ENCODE measurements at places on chromosomes 16 and 17.

- DNase-seq, result peak; percentile 79
Observed at GRCh38 chr17:17435323-17435722, 41.5 kb upstream of the MED9 start.

GRCh38 chr16:70685938-70686375, at the start of gene MTSS2:
TSS of gene MTSS2 (minus strand) at chr16:70686053. CDS start at chr16:70685791, 262 bp downstream.
- DNase-seq, result peak; percentile 98

DNA sequence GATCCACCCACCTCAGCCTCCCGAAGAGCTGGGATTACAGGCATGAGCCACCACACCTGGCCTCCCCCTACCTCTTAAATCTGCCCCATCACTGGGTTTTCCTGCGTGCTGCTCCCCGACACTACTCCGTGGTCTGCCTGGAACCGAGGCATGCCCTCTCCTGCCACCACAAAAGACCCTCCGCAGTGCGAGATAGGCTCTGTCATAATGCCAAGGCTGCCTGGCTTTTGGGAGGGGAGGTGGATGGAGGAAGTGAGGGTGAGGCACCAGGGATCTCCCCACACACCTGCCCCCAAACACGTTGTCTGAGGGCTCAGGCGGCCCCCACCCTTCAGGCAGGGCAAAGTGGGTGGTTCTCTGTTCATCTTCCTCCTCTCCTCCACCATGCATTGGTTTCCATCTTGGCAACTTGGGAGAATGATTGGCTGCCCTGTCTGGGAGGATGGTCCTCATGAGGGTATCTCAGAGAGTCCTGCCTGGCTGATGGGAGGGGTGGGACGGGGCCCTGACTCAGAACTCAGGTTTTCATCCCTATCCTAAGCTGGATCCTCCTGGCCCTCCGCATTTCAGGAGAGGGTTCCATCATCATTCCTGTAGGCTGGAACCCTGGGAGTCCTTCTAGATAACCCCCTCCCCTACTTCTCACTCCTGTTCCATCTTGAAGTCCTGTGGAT, 23.2 kb downstream of the IGFBP4 start:
- DNase-seq, result no peak

GRCh38 chr17:39054111-39054645, 87.0 kb upstream of the FBXO47 start:
- no peak for DNase-seq

GRCh38 chr16:9599415-9600120, 508.1 kb downstream of the HAPSTR1 start:
- no peak for DNase-seq

- DNase-seq, result no peak
Observed at GRCh38 chr16:66070140-66070917, 296.2 kb upstream of the CDH5 start.

GRCh38 chr17:36850790-36851189, 86.5 kb upstream of the LHX1 start:
- peak; percentile 58 for DNase-seq

DNA sequence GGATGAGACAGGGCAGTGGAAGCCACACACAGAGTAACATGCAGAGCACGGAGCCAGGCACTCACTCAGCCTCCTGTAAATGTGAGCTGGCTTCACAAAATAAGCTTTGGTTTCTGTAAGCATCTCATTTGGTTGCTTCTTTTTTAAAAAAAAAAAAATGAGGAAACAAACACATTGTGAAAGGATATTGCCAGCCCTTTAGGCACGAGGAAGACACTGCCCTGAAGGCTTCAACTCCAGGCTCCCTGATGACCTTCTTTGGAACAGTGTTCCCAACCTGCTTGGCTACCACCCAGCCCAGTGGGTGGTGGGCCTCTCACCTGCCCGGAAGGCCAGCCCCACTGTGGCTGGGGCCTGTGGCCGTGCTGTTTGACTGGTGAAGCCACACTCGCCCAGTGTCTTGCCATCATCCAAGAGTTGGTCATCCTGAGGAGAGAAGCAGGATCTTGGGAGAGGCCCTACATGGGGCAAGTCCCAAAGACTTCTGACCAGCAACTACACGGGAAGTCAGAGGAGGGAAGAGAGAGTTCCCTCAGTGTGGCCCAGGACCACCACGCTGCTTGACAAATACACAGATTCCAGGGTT, 1.9 kb downstream of the ELOB start:
- no peak for DNase-seq

DNA sequence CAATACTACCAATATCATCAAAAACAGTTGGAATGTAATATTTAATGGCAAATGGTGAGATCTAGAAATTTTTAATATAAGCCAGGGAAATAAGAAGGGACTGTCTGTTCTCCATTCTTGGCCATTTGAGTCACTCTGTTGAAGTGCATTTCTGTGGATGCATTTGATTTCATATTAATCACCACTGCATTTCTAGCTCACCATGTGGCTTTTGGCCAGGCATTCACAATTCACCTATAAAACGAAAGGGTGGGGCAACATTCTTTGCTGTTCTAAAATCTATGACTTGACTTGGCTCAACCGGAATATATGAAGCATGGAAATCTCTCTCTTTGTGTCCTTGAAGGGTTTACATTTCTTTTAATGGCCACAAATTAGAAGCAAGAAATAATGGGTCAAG, 483.0 kb downstream of the SLC39A11 start:
- DNase-seq, result peak; percentile 60

GRCh38 chr16:80377096-80377956, 163.5 kb upstream of the DYNLRB2 start:
- no peak for DNase-seq

GRCh38 chr16:22099256-22099975, 7.1 kb downstream of the VWA3A start:
- no peak for DNase-seq

DNA sequence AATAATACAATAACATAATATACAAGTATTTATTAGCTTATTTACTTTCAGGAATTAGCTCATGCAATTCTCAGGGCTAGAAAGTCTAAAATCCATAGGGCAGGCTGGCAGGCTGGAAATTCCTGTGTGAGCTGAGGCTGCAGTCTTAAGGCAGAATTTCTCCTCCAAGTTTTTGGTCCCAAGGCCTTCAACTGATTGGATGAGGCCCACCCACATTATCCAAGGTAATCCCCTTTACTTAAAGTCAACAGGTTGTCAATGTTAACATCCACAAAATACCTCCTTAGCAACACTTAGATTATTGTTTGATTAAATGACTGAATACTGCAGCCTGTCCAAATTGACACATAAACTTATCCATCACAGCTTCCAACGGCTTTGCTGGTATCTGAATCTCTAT, 32.9 kb upstream of the SOX9 start:
- DNase-seq, result no peak

GRCh38 chr16:84268291-84269040, 26.2 kb upstream of the WFDC1 start:
- no peak for DNase-seq

GRCh38 chr16:30658731-30659506, 688 bp downstream of the FBRS start:
- DNase-seq, result peak; percentile 90

DNA sequence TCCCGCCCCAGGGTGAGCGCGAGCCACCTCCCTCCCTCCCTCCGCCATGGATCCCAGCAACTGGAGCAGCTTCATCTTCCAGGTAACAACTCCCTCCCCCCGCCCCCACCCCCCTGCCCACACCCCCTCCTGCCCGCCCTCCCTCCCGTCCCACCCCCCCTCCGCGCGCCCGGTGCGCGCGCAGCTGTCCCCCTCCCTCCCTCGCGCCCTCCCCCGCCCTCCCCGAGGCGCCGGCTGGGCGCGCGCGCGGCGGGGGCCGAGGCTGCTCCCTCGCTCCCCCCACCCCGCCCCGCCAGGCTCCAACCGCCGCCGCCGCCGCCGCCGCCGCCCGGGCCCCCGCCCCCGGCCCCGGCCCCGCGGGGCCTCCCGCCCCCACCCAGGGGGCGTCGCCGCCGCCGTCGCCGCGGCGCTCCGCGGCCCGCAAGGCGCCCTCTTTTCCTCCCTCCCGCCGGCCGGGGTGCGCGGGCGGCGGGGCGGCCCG, at the start of gene MAZ:
TSS of gene MAZ (plus strand) at position 431 of the 481 bp plus-strand sequence. CDS start 173 bp downstream, outside the sequence.
- DNase-seq, result peak; percentile 93

DNA sequence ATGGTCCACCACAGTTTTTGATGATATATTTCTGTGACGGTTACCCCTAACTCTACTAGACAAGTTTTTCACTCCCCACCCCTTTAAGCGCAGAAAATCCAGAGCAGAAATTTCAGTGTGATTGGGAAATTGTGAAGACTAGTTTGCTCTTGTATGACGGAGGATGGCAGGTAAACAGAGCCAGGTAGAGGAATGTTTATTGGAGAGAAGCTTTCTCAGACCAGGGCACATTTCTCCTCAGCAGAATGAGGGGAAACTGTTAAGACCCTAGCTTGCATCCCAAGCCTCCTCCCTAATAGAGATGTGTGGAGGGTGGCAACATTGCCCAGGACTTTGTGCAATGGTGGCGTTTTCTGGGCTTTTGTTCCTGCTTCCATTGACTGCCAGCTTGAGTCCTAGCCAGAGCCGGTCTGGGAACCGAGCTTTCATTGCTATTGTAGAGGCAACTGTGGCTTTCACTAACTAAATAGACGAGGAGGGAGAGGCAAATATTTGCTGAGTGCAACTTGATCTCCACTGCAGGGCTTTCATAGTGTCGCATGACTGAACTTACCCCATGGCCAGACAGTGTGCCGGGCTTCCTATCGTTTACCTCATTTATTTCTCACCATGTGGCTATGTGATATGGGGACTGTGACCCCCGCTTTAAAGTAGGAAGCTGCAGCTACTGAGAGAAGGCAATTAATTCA, 159.6 kb upstream of the MPHOSPH6 start:
- DNase-seq, result no peak

DNA sequence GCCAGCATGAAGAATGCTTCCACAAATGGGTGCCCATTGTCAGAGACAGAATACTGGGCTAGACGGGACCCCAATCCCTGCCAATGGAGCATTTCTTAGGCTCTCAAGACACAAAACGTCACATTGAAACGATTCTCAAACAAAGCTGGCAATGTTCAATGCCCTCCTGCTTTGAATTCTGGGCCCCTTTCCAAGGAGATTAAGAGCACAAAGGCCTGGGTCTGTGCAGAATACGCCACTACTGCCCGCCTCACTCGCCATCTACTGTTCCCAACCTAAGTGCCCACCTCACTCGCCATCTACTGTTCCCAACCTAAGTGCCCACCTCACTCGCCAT, 9.7 kb downstream of the CFAP20 start:
- DNase-seq, result no peak

- DNase-seq, result peak; percentile 86
Observed at GRCh38 chr17:37802712-37803416, 58.0 kb upstream of the HNF1B start.

- DNase-seq, result no peak
Observed at GRCh38 chr17:40564883-40565768, at the start of gene CCR7. TSS of gene CCR7 (minus strand) at chr17:40565472. CDS start at chr17:40565409, 63 bp downstream.

GRCh38 chr17:80012765-80013741, 22.6 kb downstream of the TBC1D16 start:
- DNase-seq, result no peak

DNA sequence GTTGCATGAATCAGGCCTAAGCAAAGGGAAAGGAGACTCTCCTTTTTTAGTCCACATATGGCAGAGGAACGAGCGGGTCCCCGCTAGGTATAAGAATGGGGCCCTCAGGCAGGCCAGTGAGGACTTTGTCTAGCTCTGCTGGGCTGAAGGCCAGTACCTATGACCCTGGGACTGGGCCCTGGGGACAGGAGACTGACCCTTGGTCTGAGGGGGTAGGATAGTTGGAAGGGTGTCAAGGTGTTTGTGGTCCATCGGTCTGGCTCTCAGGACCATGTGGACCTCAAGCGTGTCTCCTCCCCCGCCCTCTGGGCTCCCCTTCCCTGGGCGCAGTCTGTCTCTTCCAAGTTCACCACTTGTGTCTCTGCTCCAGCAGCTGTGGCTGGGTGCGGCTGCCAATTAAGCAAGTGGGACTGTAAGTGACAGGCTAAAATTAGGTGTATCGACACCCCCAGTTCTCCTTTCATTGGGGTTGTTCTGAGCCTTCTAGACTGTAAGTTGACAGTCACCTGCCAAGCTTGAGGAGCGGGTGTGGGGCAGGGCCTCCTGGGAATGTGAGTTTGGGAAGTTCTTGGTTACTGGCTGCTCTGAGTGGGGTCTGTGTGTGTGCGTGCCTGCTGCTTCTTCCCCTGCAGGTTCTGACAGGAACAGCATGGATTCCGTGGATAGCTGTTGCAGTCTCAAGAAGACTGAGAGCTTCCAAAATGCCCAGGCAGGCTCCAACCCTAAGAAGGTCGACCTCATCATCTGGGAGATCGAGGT, 24.5 kb downstream of the AKAP1 start:
- no peak for DNase-seq

DNA sequence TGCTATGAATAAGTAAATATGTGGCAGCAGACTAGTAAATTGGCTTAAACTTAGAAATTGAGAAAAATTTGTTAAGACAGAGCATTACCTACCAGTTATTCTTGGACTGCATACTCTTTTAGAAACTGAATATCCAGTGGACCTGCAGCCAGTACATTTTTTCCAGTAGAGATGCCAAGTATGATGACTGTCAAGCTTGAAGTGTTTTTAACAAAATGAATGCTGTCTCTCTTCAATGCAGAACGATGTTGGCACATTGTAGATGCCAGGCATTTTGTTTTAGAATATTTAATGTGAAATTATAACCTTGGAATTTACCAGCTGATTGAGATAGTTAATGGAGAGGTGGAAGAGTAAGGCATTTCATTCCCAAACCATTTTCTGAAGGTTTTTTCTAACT, 52.5 kb downstream of the NFAT5 start:
- no peak for DNase-seq

DNA sequence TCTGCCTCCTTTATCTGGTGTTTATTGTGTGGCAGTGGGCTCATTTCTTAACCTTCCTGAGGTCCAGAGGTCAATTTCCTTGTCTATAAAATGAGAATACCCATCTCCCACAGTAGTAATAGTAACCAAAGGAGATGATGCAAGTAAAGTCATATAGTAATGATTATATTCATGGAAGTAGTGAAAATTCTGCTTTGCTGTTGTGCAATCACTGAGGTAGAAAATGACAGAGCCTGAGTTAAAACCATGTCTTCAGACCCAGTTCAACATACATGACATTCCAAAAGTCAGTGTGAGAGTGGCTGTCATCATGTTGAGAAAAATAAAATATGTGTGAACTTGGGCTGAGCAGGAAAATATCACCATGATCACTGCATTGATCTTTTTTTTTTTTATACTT, 864 bp upstream of the UMOD start:
- no peak for DNase-seq

DNA sequence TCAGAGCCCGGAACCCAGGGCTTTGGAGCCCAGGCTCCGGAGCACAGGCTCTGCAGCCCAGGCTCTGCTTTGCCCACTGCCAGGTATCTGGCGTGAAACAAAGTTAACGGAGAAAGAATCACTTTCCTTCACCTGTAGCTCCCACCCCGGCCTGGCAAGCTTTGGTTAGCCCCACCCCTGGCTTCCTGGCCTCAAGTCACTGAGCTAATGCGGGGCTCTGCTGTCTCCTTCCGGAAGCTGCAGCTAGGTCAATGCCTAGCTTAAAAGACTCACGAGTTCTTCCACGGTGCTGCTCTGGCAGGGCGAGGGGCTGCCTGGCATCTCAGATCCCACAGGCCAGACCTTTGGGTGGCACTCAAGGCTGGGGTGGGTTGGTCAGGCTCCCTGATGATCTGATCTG, 21.1 kb upstream of the SPPL2C start:
- DNase-seq, result no peak

- DNase-seq, result no peak
Observed at GRCh38 chr16:72311426-72311825, 139.5 kb upstream of the PMFBP1 start.

GRCh38 chr16:51813609-51814008, 662.5 kb upstream of the SALL1 start:
- DNase-seq, result no peak

- DNase-seq, result no peak
Observed at GRCh38 chr16:4566144-4566543, 10.0 kb downstream of the C16orf96 start.

- DNase-seq, result peak; percentile 57
Observed at GRCh38 chr17:76265624-76266243, 586 bp downstream of the UBALD2 start.

All from AG20443 (cell line).